ENCODE measurements at places on chromosomes 5 and 9.

GRCh38 chr5:153888781-153889180 lies 149.9 kb downstream of the FAM114A2 start:
- DNase-seq: no peak

DNA sequence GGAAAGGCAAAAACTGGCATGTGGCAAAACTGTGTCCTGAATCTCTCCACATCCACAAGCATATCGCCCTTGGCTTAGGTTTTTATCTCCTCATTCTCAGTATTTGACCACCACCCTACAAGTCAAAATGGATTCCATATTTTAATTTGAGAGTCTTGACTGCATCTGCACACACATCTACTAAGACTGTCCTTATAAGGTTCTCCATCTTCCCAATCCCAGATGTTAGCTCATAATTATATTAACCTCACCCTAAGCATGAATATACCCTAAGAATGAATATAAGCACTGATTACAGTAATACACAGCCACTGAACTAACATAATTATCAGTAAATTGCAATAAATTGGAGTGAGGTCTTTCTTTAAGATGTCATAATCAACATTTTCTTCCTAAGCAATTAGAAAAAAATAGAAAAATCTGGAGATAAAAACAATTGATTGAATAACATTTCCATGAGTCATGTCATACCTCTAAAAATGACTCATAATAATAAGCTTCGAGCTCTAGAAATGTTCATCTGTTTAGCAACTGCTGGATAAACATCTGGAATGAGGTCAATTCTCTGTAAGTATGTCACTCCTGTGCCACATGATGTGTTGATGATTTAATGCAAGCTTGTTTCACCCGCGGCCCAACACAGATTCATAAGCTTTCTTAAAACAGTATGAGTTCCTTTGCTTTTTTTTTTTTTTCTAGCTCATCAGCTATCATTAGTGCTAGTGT lies 39.9 kb upstream of the PAM start:
- DNase-seq: no peak

DNA sequence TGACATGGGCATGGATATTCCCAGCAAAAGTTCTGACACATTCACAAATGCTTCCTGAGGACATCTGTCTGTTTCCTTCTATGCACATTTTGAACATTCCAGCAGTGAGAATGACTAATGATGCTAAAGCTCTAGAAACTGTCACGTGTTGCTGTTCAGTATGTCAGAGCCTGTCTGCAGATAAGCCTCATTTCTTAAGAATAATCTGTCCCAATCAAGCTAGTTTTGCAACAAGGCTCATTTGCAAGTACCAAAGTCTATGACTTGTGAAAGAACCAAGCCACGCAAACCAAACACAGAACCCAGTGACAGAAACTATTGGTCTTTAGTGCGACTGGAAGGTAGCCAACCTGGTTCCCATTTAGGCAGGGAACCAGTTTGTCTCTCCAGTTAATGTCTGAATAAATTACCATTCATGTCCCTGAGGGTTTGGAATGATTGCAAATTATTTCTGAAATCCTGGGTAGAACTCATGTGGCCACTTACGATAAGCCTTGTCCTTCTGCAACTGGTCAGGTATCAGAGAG lies 178.5 kb downstream of the C9orf152 start:
- no peak for DNase-seq

- DNase-seq: no peak
These were observed 175.2 kb downstream of the GAS1 start for GRCh38 chr9:86771941-86772634.

- DNase-seq: no peak
These were observed 1.6 kb downstream of the SLC22A4 start for GRCh38 chr5:132295505-132296411.

- no peak for DNase-seq
These were observed 40.5 kb upstream of the ANGPTL2 start for GRCh38 chr9:127162864-127163365.

DNA sequence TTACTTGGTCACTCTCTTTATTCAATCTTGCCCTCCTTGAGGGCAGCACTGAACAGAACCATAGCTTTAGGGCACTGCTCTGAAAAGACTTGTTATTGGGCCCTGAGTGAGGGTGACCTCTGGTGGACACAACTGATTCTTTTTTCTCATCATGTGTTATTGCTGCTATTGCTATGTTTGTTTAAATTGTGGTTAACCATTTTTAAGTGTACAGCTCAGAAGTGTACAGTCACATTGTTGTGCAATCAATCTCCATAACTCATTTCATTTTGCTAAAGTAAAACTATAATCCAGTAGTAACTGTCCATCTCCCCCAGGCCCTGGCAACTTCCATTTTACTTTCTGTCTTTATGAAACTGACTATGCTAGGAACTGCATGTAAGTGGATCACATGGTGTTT lies 351.1 kb upstream of the RIOK2 start:
- peak; percentile 43 for DNase-seq

GRCh38 chr5:135211083-135211790 lies 177.2 kb upstream of the PITX1 start:
- DNase-seq: no peak

GRCh38 chr5:109650493-109650892 lies 39.2 kb upstream of the MAN2A1 start:
- DNase-seq: no peak

- DNase-seq: peak; percentile 72
These were observed 4.8 kb upstream of the PLGRKT start for GRCh38 chr9:5442400-5443011.

- peak; percentile 81 for DNase-seq
These were observed 15.7 kb downstream of the PNPLA7 start for GRCh38 chr9:137534256-137535119.

DNA sequence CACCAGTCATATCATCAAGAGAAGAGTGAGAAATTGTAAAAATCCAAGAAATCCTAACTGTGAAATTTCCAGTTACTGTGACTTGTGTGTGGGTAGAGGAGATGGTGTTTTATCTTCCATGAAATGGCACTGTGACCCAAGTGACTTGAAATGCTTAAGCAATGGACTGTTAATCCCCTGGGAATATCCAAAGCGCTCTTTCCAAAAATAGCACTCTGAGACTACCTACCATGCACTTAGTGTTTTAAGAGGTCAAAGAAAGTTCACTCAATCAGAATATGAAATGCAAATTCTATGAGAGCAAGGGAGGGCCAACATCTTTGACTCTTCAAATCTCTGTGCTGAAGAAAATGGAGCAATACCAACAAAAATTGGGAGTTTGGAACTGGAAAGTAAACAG lies 244.0 kb downstream of the GABRB2 start:
- no peak for DNase-seq

DNA sequence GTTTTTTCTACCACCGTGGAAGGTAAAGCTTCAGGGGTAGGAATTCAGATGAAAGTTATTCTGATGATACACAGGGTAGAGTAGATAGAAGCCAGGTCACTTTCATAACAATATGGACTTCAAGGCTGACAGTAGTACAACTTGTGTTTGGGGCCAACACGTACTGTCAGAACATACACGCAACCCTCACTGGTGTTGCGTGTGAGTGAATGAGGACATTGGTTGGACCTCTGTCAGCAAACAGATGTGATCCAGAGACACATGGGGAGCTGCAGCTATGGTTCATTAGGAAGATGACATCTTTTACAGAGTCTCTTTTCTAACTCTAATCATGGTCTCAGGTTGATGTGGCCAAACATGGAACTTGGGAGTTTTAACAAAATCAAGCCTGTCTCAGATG lies 70.1 kb upstream of the MOCS2 start:
- DNase-seq: no peak

DNA sequence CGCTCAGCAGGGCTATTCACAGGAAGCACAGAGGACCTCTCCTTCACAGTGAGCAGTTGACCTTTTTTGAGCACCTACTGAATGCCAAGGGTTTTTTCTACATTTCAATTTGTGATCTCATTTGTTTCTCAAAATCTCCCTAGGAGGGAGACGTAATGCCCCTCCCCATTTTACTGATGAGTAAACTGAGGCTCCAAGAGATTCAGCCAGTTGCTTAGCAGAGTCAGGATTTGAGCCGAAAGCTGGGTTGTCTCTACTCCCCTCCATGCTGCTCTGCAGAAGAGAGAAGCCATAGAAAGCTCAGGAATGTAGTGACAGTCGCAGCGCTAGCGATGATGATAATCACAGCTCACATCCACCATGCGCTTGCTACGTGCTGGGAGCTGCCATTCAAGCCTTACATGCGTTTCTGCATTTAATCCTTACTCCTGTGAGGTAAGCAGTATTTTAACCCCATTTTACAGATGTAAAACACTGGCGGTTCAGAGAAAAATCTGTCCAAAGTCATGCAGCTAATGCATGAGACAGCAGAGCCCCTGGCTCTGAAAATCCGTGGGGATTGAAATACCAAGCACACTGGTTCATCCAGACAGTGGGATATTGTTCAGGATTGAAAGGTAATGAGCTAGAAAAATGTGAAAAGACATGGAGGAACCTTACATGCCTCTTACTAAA lies 33.8 kb downstream of the ERGIC1 start:
- no peak for DNase-seq

GRCh38 chr9:95449016-95449415 lies 67.8 kb downstream of the PTCH1 start:
- DNase-seq: no peak

DNA sequence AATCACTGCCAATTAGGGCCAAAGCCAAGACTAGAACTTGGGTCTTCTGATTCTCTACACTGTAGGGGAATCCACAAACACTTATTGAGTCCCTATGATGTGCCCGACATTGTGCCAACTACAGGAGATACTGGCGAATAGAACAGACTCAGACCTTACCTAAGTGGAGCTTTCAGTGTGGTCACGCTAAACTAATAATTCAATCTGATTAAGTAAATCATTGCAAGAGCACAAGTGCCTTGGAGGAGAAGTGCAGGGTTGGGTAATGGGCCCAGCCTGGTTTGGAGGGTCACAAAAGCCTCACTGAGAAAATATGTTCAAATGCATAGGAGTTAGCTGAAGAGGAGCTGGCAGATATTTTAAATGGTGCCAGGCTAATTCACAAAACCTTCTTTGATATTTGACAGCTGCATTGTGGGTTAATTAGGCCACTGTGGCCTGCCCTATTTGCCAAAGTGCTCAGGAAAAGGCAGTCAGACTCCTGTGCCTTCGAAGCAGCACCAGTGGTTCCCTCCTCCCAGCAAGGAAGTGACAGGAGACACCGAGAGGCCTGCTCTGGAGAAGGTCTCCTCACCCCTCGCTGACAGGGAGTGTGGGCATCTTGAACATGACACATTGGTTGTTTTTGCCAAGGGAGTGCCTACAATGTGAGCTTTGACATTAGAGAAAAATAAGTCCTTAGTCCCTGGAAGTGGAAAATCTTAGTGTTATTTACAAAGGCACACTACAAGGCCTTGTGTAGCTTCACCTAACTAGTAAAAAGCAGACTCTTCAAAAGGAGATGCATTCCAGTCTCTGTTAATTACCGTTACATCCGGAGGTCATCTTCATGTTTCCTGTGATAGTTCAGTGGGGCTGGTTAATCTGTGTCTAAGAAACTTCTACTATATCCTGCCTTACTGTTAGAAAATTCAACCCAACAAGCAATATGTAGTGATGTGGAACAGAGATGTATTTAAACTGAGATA lies 24.1 kb upstream of the TRAF1 start:
- no peak for DNase-seq

DNA sequence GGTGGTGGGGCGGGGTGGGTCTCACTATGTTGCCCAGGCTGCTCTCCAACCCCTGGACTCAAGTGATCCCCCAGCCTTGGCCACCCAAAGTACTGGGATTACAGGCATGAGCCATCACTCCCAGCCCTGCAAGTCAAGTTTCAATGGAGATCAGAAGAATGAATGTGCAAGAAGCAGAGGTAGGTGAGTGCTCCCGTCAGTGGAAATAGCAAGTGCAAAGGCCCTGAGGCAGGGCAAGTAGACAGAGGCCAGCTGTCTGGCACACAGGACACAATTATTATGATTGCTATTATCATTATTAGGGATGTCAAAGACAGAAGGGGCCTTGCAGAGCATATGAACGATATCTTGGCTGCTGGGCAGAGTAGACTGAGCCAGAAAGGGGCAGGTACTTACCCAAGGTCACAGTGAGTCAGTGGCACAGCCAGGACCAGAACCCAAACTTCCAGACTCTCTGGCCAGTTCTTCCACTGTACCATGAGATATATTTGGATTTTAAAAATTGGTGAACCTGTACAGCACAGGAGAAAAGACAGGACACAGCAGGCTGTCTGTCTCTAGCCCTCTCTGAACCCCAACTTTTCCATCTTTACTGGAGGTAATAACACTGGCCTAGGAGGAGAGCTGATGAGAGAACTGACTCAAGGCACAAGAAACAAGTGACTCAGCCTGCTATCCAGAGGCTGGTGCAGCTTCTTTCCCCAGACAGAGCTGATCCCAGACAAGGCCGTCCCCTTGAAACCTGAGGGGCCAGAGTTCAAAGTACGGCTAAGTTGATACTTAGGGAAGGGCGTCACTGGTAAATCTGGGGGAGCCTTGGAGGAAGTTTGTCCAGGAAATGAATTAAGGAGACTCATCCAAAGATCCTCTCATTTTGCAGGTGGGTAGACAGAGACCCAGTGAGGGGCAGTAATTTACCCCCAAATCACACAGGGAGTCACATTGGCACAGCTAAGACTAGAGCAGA lies 1.4 kb downstream of the HDHD3 start:
- no peak for DNase-seq

- DNase-seq: peak; percentile 94
These were observed 96.0 kb downstream of the HINT1 start for GRCh38 chr5:131068893-131069643.

GRCh38 chr5:108503986-108504385 lies 122.1 kb upstream of the FBXL17 start:
- no peak for DNase-seq

DNA sequence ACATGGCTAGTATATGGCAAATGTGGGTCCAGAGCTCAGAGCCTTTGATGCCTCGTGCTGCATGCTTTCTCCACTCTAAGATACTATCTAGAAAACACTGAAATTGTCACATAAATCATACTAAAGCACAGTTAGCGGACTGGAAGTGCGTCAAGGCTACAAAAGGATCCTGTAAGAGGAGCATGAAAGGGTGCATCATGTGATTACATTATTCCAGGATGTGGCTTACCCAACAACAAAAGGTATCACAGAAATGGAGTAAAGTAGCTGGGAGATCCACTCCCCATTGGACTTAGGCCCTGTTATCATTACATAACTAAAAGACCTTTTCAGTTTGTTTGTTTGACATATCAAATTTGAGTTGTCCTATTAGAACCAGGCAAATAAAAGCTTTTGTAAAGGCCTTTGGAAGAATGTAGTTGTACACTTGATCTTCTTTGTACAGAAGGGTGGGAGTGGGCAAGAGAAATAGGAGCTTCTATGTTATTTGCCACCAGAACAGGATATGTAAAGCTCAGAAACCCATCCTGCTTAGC lies 6.9 kb downstream of the SLC31A1 start:
- no peak for DNase-seq

DNA sequence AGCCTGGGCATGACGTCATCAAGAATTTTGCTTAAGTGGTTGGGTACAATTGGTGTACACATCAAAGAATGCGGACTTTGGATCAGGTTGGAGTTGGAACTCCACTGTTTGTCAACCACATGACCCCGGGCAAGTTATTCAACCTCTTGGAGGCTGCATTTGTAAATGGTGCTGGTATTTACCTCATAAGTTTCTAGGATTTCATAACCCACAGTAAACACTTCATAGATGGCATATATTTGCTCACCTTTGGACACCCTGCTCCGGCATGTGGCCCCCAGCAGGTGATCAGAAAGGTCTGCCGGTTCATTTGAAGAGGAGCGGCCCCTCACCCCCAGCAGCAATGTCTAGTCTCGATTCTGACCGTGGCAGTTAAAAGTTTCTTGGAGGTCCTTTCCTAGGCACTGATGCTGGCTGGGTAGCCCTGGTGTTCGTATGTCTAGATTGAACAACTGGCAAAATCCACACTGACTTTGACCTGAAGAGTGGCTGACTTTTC lies 60.6 kb downstream of the IL6ST start:
- DNase-seq: no peak

Measured in MM.1S (cell line).